ENCODE measurements at places on chromosomes 2 and 18.

- no peak for DNase-seq
Observed at GRCh38 chr2:8469709-8470493, 212.0 kb upstream of the ID2 start.

- no peak for DNase-seq
Observed at GRCh38 chr2:3296182-3296972, 81.2 kb downstream of the EIPR1 start.

DNA sequence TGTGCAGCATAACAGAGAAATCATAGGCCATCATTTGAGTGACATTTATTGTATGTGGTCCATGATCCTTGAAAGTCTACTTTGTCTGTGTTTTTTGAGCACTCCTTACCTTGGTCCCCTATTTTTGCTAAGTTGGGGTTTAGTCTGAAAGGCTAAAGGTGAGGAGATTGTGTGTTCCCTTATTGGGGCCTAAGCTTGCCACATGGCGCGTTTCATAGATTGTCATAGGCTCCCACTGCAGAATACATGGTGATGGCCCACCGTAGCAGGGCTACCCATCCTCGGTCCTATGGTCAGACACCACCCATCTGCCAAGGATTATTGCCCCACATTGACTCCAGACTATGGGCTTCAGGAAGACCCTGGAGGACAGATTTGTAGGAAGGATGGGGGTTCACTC lies 117.0 kb upstream of the ZSWIM2 start:
- DNase-seq = no peak

DNA sequence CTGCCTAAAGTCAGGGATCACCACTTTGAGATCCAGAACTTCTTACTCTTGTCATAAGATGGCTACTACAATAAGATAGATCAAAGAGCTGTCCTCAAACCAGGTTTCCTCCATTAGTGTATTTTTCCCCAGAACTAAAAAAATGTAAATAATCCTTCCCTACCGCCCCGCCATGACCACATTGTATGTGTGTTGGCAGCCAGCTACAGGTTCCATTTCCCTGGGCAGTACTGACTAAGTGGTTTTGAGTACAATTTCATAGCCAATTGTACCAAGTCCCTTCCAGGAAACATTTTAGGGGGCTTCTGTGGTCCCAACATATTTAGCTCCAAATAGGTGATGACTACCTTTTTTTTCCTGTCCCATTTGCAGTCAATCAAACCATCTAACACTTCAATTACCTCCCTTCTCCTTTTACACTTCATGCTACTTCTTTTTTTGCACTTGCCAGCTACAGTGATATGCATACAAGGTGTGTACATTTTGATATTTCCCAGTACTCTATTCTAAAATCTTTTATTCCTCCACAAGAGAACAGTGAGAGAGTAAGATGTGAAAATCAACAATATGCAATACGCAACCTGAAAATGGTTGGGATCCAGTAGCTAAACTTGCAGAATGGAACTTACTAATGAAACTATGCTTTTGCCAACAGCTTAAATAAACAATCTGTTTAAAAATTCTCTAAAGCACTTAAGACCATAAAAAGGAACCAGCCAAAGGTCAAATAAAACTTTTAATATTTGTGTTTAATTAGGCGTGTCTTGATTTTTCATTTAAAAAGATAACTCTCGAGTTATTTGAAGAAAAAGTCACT lies 3.9 kb downstream of the PUM2 start:
- no peak for DNase-seq

GRCh38 chr18:9823805-9824473 lies 61.8 kb upstream of the TXNDC2 start:
- no peak for DNase-seq

GRCh38 chr2:115572746-115573145 lies 1130.3 kb downstream of the DPP10 start:
- no peak for DNase-seq

DNA sequence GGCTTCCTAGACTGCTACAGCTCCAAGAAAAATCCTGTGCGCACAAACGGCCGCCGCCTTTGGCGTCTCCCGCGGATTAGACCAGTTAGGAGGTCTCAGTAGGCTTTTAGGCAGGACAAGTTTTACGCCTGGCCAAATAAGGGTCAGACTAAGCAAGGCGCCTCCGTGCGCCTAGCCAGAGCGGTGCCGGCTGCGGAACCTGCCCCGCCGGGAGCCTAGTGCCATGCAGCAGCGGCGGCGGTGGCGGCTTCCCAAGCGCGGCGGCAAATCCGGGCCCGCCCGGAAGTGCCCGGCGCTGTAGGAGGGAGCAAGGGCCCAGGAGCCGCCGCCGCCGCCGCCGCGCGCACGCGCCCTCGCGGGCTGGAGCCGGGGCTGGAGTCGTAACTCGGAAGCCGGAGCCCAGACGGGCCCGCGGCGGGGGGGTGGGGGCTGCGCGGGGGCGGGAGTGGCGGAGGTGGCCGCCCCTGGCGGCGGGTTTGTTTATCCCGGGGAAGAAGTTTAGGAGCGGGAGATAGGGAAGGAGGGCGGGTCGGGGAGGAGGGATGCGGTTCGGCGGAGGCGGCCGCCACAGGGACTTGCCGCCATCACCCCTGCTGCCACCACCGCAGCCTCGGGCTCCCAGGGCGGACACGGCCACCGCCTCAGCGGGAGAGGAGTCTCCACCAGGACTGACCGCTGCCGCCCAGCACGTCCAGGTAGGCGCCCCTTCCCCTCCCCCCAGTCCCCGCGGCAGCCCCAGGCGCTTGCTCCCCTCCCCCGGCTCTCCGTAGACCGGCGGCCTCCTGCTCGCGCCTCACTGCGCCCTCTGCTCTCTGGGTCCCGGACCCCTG lies at the start of gene SPOPL:
Gene SPOPL, plus strand, starts transcription at position 346 of the 830 bp plus-strand sequence. CDS start 48,447 bp downstream, outside the sequence.
- peak; percentile 42 for DNase-seq

DNA sequence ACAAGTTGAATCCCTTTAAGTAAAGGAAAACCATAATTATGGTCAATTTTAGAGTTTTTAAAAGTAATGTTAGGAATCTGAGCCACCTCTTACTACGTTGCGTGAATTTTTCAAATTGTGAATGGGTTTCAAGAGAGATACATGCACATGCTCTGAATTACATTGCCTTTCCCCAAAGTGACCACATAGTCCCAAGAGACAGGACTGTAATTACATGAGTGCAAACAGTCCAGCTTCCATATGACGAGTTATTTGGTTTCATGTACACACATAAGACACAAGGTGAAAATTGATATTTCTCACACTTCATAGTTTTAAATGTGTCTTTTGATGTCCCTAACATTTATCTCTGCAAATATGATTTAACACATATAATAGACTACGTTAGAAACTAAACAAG lies 850.8 kb downstream of the LRP1B start:
- no peak for DNase-seq

DNA sequence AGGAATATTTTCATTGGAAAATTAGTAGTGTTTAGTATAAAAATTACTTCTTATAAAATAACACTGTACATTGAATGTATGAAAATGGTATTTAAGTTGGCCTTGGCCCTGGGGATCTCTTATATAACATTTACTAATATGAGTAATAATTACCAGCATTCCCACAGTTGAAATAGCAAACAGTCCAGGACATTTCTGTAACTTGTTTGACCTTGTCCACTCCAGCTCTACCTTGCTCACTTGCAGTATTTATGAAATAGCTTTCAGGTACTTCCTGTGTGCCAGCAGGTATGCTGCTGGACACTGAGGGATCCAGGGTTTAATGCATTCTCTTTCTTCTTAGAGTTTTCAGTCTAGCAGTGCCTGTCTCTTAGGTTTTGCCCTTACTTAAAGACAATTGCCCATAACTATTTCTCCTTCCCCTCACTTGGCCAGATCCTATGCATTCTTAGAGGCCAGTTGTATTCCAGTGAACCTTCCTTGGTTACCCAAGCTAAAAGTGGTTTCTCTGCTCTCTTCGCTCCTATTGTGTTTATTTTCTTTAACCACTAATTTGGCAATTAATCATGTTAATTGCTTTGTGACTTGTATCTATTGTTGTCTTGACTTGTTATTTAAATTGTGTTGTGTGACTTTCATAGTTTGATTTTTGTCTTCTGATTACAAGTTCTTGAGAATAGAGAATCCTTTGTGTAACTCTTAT lies 25.9 kb downstream of the BABAM2 start:
- DNase-seq = no peak

DNA sequence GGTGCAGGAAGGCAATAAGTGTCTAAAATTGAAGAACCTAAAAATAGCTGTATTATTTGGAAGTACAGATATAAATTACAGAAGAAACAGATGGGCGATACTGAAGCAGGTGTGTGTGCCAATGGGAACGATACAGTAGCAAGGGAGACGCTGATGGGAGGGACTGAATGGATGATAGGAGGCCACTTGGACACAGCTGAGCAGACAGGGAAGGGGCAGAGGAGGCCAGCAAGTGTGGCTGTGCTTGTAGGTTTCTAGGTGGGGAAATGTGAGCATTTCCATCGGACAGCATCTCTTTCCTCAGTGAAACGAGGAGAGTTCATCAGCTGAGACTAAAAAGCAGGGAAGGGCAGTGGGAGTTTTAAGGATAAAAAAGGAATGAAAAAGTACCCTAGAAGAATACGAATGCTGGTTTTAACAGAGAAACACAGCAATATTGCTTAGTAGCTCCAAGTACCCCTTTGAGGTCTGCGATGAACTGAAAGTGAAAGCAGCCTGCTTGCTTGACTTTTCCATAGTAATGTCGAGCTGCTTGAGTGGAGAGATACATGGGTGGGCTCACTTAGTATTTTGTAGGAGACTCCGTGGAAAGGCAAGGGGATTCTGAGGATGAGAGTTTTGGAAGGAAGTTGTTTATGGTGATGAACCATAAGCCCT lies 91.7 kb upstream of the EPC2 start:
- no peak for DNase-seq

DNA sequence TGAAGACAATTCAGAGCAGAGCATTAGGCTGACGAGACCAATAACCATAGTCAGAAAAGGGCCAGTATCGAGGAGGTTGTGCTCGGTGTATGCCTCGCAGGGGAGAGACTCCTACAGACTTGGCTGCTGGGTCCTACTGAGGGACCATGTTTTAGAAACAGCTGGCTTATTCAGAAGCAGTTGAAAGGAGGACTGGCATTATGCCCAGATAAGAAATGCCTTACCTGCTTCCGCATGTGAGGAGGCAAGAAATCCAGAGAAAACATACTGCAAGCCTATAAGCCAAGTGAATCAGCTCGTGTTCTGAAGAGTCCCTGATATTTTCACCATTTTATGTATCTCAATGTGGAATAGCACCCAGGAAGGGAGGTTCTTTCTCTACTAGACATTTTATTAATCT lies 434.7 kb downstream of the GRB14 start:
- DNase-seq = no peak

GRCh38 chr2:184534986-184535385 lies 63.3 kb upstream of the ZNF804A start:
- no peak for DNase-seq

GRCh38 chr2:30373881-30374302 lies 73.2 kb upstream of the LCLAT1 start:
- no peak for DNase-seq

DNA sequence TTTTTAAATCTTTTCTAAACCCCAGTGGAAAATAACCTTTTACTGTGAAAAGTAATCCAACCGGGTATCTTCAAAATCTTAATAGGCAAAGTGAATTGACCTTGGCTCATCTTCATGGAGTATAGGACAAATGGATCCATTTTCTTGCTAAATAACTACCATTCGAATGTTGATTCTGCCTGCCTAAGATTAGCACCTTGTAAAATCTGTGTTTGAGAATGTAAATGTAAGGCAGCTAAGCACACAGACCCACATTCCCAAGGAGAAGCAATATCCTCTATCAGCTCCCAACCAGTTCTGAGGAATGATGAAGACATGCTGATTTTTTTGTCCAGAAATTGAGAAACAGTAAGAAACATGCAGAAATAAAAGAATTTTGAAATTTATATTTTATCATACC lies 509.8 kb upstream of the SMIM21 start:
- DNase-seq = no peak

GRCh38 chr2:28490558-28490957 lies 5.3 kb upstream of the PLB1 start:
- no peak for DNase-seq

- DNase-seq = no peak
Observed at GRCh38 chr18:3624546-3624934, 174.6 kb downstream of the TGIF1 start.

DNA sequence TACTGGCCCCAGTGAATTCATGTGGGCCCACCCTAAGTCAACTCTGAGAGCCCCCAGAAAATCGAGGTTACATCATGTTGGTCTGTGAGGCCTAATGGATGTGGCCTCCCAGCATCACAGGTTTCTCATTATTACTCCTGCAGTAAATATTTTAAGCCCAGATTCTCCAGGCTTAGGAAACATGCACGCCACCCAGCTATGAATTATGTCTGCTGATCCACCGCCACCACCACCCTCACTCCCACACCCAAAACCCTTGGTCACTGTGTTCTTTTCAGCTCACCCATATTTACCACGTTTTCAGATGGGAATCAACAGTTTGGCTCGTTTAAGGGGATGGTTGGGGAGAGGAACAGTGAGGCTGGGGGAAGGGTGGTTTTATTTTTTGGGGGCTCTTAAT lies 128.6 kb downstream of the NCK2 start:
- no peak for DNase-seq

DNA sequence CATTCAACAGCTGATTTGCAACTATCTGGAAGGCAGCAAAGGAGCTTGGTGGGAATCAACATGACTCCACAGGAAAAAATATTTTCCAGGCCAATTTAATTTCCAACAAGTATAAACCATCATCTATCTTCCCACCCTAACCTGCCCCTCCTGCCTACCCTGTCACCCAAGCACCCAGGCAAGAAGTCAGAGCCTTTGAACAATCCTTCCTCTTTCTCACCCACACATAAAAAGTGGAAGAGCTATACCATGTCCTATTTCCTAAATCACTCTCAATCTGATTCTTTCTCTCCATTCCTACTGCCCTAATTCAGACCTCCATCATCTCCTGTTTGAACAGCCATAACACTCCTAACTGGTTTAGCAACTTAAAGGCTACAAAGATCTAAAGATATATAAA lies 12.7 kb downstream of the SPIRE1 start:
- no peak for DNase-seq

- DNase-seq = no peak
Observed at GRCh38 chr2:12046641-12047040, 300.2 kb downstream of the LPIN1 start.

DNA sequence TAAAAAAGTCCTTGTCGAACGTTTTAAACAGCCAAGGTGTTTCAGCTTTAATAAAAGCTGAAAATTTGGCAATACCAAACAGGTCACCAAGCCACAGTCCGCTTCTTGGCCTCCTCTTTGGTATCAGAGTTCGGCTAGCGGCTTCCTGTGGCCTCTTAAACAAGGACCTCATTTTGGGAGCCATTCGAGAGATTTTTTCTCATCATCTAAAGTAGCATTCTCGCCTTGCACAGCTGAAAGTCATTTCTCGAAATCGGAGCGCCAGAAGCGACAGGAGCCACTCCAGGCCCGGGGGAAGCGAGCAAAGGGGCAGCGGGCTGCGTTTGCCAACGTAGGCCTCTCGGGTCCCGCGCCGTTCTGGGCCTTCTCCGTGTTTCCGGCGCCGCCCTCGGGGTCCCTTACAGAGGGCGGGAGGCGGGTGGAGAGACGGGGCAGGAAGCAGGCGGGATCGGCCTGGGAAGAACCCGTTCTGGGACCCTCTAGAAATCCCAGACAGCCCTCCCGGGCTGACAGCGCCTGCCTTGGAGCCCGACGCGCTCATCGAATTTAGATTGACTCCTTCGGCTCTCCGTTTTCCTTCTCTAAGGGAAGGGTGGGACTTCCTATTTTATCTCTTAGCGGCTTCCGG lies 522 bp upstream of the ZNF407 start:
- no peak for DNase-seq
